ENCODE measurements at places on chromosomes 5 and 9.

DNA sequence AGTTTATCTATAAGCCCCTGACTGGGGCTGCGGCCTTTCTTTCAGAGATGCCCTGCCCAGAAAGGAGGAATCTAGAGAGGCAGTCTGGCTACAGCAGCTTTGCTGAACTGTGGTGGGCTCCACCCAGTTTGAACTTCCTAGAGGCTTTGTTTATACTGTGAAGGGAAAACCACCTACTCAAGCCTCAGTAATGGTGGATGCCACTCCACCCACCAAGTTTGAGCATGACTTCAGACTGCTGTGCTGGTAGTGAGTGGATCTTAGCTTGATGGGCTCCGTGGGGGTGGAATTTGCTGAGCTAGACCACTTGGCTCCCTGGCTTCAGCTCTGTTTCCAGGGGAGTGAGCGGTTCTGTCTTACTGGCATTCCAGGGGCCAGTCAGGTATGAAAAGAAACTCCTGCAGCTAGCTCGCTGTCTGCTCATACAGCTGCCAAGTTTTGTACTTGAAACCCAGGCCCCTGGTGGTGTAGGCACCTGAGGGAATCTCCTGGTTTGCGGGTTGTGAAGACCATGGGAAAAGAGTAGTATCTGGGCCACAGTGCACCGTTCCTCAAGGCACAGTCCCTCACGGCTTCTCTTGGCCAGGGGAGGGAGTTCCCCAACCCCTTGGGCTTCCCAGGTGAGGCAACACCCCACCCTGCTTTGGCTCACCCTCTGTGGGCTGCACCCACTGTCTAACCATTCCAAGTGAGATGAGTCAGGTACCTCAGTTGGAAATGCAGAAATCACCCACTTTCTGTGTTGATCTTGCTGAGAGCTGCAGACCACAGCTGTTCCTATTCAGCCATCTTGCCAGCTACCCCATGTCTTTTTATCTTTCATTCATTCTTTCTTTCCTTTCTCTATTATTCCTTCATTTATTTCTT lies 211.8 kb upstream of the C9orf72 start:
- DNase-seq, result no peak

DNA sequence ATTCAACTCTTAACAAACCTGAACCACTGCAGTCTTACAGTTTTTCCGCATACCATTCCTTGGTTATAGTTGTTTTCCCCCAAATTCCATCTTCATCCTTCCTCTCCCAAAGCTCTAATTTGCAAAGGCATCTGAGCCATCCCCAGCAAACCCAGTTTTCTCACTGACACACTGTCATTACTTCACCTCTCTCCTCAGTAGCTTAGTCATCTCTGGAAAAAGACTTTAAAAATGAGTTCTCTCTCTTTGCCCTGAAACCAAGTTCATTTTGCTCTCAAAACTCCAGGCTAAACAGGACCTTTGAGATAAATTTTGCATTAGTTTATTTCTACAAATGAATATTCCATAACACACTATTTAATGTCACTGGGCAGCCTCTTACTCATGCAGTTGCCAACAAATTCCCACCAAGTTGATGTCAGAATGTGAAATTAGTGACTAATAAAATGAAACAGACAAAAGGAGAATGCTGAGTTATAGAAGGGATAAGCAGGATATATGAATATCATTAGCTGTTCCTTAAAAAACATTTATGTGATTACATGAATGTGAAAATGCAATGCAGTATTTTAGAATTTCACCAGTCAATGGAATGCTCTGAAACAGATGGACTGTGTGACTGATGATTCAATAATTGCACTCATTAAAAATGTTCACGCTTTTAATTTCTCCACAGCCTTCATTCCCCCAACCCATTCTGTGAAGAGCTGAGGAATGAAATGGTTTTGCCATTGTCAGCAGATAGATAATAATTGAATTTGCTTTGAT lies 107.4 kb upstream of the DMAC1 start:
- DNase-seq, result no peak

- DNase-seq, result no peak
These were observed 23.4 kb downstream of the ANXA6 start for GRCh38 chr5:151134228-151134627.

GRCh38 chr5:139684350-139684880 lies 36.3 kb downstream of the CXXC5 start:
- DNase-seq, result no peak

GRCh38 chr9:113957821-113958341 lies 81.8 kb downstream of the ZNF618 start:
- no peak for DNase-seq

DNA sequence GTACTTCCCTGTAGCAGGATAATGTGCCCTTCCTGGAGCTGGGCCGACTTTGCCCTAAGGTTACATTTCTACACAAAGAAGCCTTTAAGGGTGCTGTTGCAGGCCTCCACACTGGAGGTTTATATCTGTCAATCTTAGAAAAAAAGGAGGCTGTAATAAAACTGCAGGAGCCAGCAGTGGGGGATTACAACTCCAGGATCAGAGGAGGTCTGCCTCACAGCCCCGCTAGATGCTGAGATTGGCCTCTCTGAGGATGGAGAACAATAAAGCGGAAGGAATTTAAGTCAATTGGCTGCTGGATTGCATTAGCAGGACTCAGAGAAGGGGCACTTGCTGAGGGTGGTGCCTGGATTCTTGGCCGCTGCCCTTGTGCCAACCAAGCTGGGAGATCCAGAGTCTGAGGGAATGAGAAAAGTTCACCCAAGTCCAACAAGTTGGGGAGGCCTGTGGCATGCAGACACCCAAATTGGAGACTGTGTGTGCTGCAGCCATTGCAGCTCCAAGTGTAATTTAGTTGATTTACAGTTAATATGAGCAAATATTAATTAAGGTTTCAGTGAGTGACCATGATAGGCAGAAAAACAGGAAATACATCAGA lies 99.0 kb upstream of the SSBP2 start:
- no peak for DNase-seq

DNA sequence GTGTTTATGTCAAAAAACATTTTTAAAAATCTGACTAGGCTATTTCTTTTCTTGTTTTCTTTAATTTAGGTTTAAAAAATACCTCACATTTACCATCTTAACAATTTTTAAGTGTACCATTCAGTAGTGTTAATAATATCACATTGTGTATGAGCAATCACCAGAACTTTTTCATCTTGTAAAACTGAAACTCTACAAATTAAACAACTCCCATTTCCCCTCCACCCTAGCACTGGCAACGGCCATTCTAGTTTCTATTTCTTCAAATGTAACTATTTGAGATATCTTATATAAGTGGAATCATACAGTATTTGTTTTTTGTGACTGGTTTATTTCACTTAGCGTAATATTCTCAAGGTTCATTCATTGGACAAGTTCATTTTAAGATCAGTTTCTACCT lies 27.7 kb downstream of the PLCXD3 start:
- no peak for DNase-seq

- no peak for DNase-seq
These were observed 23.4 kb upstream of the SLC6A19 start for GRCh38 chr5:1177826-1178528.

DNA sequence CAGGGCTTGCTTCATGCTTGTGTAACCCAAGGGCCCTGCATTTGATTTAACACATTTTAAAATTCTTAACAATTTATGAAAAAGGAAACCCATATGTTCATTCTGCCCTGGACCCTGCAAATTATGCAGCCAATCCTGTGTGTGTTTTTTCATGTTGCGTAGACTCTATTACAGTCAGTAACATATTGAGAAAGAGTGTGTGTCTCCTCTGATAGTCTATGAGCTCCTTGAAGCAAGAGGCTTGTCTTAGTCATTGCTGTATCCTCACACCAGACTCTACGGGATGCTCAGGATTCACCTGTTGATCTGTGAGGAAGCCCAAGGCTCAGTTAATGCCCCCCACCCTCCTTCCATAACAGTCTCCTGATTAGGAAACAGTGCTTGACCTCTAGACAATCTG lies 177.3 kb upstream of the DMAC1 start:
- DNase-seq, result no peak

GRCh38 chr9:95551406-95551805 lies 34.6 kb upstream of the PTCH1 start:
- DNase-seq, result no peak

DNA sequence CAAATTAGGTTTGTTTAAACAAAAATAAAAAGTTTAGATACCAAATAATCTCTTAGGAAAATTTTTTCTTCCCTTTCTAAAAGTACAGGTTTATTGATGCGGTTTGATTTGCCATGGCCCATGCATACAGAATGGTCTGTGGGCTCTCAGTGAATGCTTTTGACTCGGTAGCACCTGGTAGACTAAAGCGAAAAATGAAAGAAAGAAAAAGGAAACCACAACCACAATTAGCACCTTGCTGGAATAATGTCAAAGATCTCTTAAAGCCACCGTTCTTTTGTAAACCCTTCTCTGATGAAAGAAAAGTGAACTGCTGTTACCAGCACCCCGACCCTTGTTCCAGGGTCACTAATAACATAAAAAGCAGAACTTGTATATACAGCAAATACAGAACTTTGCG lies 157.9 kb downstream of the NFIB start:
- DNase-seq, result no peak

DNA sequence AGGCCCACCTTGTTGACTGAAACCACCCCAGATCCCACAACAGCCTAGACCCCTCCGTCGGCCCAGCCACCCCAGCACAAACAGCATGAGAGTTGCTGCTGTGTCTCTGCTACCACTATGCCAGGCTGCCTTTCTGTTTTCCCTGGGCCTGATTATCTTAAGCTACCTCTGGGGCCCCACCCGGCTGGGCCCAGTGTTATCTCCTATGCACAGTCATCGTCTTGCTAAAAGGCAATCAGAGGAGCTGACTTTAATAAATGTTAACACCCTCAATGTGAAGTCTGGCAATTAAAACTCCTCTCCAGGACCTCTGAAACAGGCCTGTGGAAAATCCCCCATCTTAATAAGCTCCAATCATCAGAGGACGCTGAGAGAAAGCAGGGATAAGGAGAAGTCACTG lies 144.9 kb downstream of the FAM114A2 start:
- no peak for DNase-seq

DNA sequence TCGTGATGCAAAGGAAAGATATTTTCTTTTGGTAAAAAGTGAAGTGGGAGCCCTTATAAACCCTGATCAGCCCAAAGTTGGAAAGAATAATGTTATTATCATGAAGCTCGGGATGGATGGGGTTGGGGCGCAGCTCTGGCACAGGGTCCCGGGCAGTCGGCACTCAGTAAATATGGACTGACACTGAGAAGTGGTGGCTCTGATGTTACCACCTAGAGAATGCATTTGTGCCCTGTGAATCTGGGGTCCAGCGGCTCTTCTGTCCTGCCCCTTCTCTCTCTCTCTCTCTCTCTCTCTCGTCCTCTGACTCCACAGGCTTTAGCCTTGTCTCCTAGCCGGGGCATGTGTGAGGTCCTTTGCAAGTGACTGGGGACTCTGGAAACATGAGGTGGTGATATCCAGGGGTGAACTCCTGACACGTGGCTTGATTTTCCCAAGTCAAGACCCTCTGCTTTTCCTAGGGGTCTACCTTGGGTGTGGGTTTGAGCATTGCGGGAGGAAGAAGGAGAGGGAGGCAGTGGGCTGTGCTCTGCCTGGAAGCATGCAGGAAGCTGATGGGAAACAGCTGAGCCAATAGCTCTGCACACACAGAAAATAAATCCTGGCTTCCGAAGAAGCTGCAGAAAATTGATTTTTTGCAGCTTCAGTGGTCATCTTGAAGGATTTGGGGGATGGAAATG lies 162.7 kb downstream of the MACROH2A1 start:
- DNase-seq, result no peak

GRCh38 chr5:160802592-160802991 lies 49.4 kb downstream of the ATP10B start:
- no peak for DNase-seq

- DNase-seq, result no peak
These were observed 57.7 kb downstream of the NREP start for GRCh38 chr5:111699324-111699723.

DNA sequence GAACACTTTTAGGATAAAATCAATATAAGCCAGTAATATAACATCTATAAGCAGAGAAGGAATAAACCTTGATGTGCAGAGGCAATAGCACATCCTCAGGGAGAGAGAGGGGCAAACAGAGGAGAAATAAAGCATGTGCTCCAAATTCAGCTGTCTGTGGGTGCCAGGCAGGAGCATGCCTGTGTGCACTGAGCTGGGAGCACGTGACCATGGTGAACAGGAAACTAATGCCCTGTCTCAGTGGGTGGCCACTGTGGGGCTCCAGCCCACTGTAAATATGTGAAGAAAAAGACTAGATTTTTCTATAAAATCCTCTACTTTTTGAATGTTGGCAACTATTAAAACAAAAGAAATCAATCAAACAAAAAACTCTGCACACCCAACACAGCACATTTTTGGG lies 55.3 kb downstream of the FYB1 start:
- DNase-seq, result peak; percentile 8

GRCh38 chr5:94395468-94395867 lies 222.9 kb downstream of the KIAA0825 start:
- DNase-seq, result no peak

DNA sequence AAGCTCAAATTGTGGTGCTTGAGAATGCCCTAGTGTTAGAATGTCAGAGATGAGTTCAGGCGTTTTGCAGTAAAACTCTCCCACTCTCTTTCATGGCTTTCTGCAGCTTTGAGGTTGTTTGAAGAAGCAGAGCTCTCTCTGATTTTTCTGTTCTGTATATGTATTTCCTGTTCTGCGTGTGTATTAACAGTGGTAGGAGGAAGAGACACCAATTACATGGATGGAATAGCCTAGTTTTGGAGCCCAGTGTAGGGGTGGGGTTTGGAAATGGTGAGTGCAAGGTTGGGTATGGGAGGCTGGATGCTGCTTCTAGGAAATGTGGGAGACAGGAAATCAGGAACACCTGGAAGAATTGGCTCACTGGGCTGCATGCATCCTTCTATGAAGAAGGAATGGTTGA lies 12.4 kb downstream of the LARP1 start:
- DNase-seq, result no peak

- DNase-seq, result no peak
These were observed 178.2 kb downstream of the SEC61B start for GRCh38 chr9:99400184-99400731.

- DNase-seq, result no peak
These were observed 15.6 kb upstream of the LVRN start for GRCh38 chr5:115946655-115947054.

DNA sequence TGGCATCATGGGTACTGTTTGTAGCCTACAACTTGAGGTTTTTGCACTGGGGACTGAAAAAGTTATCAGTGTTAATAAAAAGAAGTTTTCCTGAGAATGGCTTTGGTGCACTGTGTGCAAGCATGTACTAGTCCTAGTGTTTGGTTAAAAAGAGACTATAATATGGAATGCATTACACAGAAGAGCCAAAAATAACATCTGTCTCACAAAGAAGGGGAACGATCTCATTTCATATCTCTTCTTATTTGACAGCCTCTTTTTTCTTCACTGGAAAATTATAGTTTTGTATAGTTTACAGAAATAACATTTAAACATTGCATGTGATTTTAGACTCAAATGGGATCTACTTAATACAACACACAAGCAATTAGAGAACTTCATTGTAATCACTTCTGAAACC lies 127.0 kb upstream of the GDNF start:
- no peak for DNase-seq

GRCh38 chr9:108445431-108446071 lies 410.2 kb downstream of the ACTL7B start:
- DNase-seq, result peak; percentile 82

All from head of caudate nucleus (tissue), 42 donors.